H4 (cell line): ENCODE measurements at places on chromosomes 4 and X. TPM values are rescaled to one million over a fixed set of nuclear protein-coding genes. Genes with fewer than 3 reads are reported as not detected.

DNA sequence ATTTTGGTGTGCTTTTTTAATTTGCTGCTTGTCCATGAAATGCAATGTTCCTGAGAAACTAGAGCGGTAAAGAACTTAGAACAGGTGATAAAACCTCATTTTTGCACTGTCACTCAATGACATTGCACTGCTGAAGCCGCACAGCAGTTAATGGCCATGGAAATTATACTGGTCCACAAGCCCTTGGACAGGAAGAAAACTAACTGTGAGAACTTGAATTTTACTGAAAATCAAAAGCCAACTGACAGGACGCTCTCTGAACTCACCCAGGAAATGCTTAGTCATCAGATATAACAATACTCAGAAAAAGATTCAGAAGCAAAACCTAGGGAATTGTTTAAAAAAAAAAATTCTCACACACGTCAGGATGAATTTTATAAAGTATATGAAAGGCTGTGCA is 246.4 kb upstream of the SLC7A11 start:
- DNase-seq = no peak

DNA sequence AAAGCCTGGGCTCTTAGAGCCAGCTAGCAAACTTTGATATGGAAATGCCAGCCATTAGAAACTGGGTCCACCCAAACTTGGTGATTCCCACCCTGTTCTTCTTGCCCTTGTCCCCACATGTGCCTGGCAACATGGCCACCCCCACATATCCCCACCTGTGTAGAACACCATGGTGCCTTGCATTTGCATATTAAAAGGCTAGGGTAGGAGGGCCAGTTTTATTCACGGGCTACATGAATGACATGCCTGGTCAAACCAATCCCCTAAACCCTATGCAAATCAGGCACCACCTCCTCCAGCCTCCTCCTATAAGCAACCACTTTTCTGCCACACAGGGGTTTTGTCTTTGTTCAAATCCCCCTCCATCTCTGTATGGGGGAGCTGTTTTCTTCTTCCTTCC is 104.9 kb downstream of the CLNK start:
- no peak for DNase-seq

- DNase-seq = no peak
Measured at GRCh38 chrX:19798423-19798822, 89.0 kb downstream of the SH3KBP1 start.

- peak; percentile 14 for DNase-seq
Measured at GRCh38 chrX:22652596-22652995, 347.2 kb upstream of the DDX53 start.

PPP4R3C gene
- total RNA-seq = 0.04 and 0.06 TPM in 2 replicates

ELF4 gene
- total RNA-seq = 11.4 and 11.9 TPM in 2 replicates
